ENCODE measurements at places on chromosomes 5 and 9. TPM values are rescaled to one million over a fixed set of nuclear protein-coding genes. Genes with fewer than 3 reads are reported as not detected.

RNF208 gene
- total RNA-seq: 0.18 TPM

SHC3 gene
- 0.53 TPM for total RNA-seq

GRCh38 chr5:94910721-94911120, 292.3 kb downstream of the SLF1 start:
- DNase-seq: no peak

GRCh38 chr9:136361754-136362449, 1.6 kb downstream of the DNLZ start:
- DNase-seq: peak; percentile 87

GRCh38 chr5:110899566-110900412, 161.0 kb downstream of the SLC25A46 start:
- no peak for DNase-seq

OR1Q1 gene
- total RNA-seq: not detected

GRCh38 chr9:134379831-134380365, 53.6 kb downstream of the RXRA start:
- no peak for DNase-seq

DNA sequence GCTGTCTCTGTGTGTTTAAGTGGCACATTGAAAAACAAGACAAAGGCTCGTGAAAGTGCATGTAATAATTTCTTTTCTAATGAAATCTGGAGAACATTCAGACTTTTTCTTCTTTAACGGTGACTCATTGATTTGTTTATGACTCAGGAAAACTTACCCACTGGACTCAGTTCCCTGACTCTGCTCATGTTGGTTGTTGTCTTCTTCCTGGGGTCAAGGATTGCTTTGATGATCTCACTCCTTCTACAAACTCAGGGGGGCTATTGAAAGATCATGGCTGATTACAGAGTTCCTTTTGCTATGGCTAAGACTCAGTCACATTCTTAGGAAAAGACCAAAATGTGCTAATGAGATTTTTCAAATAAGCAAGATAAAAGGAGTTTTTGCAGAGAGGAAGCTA, 141.1 kb upstream of the DAP start:
- DNase-seq: no peak

MLANA gene
- not detected for total RNA-seq

TUSC1 gene
- 12.5 TPM for total RNA-seq

DNA sequence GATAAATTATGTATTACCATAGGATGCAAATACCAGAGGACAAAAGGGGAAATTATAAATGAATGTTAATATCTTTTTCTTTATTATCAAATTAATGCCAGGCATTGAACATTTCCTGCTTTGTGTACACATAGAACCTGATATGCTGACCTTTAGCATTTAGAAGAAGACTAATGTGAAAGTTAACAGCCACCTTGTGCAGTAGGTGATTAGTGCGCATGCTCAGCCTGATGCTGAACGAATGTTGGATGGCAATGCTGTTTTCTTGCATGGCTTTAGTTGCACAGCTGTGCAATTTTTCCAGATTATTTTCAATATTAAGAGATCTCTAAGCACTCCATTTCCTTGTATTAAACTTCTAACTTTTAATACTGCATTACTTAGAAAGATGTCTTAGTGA, 45.5 kb downstream of the CCNH start:
- no peak for DNase-seq

GRCh38 chr5:139733698-139734538, 61.7 kb upstream of the PSD2 start:
- DNase-seq: peak; percentile 64

Data from muscle of leg (tissue), 16 donors.